Activated CD8-positive, alpha-beta memory T cell treated with anti-CD3 and anti-CD28 coated beads for 48 hours (primary cell): ENCODE measurements at places on chromosomes 1 and 21.

DNA sequence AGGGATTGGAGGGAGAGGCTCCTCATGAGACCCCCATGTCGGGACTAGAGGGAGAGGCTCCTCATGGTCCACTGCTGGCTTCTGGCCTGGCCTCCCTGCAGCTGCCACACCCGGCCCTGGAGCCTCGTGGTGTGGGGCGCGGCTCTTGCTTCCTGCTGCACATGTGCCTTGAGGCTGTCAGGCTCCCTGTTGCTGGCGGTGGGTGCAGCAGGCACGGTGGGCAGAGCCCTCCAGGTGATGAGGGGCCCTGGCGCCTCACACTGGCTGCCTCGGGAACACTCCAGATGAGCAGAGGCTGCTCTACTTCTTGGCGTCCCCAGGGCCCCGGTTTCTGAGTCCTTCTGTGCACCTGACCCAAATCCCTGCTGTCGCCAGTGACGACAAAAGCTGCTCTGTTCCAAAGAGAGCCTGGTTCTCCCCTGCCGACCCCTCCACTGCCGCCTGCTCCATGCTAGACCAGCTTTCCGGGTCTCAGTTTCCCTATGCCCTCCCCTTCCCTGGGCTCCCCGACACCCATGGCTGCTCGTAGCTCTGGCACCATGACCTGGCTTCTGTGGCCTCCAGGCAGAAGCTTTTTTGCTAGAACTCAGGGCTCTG lies 9.7 kb upstream of the ATAD3B start:
- DNase-seq = no peak

GRCh38 chr1:224338150-224338838 lies 8.3 kb upstream of the NVL start:
- DNase-seq = no peak

DNA sequence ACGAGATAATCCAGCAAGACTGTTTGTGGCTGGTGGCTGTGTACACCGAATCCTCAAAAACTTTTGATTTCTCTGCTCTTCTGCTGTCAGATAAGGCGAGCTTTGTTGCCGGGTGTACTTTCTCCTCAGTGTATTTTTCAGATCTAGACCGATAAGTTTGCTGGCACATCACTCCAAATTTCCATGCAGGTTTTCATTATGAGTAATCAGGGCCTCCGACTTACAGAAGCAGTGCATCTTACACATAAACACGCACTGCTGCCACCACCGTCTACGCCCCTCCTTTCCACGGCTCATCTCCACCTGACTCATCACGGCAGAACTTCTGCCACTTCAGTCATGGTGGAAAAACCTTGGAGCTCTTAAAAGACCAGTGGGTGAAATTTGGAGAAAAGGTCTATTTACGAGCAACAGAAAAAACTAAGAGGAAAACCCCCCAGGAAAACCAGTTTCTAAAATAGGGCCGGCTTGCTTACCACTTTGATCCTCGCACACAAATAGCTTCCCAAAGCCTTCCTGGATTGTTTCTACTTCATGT lies 7.7 kb downstream of the ZBTB21 start:
- DNase-seq = peak; percentile 49

- no peak for DNase-seq
Measured at GRCh38 chr1:30788580-30789387, 31.2 kb upstream of the LAPTM5 start.

DNA sequence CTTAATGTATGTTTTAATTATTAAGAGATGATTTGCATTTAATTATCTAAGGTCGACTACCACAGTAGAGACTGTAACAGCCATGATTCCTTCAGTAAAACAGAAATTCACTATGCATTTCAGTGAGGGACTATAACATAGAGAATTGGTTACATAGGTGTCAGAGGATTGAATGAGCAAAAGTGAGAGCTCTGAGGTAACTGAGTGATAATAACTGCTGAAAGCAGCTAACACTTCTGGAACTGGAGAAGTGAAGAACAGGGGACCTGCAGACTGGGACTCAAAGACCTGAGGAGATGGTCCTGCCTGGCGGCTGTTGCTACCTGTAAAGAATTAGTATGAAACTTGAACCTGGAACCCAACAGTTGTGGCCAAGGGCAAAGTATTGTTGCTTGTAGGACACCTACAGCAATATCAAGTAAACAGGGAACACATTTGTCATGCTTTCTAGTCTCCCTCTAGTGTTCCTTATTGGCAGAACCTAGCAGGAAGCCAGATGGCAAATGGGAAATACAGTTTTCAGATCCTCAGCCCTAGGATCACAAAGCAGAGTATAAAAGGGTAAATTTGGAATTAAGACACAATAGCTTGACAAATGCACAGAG lies 110.6 kb downstream of the HS2ST1 start:
- DNase-seq = no peak

DNA sequence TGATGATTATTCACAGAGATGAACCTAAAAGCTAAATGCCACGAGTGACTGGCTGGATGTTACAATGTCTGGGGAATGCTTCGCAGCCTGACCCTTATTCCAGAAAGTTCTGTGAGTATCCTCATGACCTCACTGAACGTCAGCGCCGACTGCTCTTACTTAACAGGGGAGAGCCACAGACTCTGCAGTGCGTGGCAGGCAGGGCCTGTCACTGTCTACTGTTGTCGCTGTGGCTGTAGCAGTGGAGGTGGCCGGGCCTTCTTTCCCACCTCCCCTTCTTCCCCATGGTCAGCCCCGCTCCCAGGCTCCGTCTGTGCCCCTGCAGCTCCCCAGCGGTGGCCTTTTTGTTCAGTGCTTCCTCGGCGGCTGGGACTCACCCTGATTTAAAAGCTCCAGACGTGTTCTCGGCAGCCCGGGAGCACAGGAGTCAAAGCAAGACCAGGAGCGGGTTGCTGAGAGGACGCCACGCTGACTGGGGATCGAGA lies 52.2 kb upstream of the TARBP1 start:
- DNase-seq = no peak

GRCh38 chr1:109879881-109880525 lies 30.6 kb upstream of the CSF1 start:
- no peak for DNase-seq

DNA sequence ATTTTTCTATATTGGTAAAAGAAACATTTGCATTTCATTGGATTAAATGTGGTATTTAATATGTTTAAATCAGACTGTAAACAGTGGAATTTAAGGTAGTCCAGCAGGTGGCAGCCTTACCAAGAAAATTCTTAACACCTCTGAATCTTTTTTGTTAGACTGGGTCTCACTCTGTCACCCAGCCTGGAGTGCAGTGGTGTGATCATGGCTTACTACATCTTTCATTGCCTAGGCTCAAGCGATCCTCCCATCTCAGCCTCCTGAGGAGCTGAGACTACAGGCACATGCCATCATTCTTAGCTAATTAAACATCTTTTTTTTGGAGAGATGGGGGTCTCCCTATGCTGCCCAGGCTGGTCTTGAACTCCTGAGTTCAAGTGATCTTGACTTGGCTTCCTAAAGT lies 98.8 kb downstream of the RABGAP1L start:
- DNase-seq = no peak

DNA sequence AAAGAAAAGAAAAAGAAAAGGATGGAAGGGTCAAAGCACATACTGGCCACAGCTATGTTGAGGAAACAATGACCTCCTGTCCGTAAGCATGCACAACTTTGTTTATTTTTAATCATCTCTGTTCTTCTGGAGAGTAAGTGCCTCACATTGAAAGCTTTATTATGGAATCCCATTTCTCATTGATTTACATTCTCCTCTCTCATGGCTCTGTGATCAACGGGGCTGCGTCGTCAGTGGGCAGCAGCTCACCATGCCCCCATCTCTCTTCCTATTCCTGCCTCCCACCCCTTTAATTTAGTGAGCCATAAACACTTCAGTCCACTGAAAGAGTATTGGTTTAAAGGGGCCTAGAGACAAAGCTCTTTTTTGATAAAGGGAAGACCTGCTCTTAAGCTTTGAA lies 98.9 kb downstream of the KAZN start:
- no peak for DNase-seq

DNA sequence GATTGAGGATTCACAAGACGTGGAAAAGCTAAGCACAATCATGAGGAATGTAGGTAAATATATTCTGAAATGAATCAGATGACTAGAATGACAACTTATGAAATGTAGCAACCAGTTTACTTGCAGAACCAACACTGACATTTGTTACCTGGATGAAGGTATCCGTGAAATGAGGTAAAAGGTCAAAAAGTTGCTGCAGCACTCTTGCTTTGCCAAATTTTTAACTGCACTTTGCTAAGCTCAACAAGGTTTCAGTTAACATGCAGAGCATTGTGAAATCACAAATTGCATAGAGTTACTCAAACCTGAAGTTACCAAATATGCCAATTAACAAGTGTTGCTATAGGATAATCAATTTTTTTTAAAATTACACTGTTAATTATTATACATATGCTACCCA lies 1280.1 kb downstream of the KCNT2 start:
- DNase-seq = no peak

DNA sequence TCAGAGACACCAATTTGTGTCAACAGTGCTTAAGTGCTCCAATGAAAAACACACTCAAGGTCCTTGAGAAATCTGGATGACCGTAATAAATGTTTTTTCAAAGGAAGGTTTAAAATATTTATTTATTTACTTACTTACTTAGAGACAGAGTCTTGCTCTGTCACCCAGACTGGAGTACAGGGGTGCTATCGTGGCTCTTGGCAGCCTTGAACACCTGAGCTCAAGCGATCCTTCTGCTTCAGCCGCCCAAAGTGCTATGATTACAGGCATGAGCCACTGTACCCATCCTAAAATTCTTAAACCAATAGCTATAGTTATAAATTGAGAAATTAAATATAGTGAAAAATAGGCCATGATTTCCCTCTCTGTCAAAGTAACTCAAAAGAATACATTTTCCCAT lies 17.3 kb upstream of the ERICH3 start:
- DNase-seq = no peak

DNA sequence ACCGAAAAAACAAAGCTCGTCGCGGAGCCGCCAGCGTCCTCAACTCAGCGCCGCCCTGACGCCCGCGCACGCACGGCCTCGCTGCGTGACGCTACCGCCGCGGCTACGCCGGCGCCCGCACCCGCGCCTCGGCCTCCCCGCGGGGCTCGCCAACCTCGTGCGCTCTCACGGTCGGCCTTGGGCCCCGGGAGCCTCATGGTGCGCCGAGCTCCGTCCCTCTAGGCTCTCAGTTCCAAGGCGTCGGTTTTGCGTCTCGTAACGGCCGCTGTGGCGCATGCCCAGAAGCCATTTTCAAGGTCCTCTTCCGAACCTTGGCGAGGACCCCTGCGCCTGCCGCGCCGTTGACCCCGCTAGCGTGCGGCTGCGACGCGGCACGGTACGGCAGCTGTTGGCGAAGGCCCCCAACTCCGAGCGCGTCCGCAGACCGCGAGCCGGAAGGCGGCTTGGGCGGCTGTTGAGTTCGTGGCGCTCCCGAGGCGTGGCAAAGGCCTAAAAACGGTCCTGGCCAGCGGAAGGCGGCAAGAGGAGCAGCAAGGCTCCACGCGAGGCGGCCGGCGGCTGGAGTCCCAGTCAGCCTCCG lies at the start of gene HENMT1:
Gene HENMT1 (minus strand): TSS at position 64 of the 580 bp plus-strand sequence. CDS start 1,209 bp downstream, outside the sequence.
- DNase-seq = peak; percentile 56

DNA sequence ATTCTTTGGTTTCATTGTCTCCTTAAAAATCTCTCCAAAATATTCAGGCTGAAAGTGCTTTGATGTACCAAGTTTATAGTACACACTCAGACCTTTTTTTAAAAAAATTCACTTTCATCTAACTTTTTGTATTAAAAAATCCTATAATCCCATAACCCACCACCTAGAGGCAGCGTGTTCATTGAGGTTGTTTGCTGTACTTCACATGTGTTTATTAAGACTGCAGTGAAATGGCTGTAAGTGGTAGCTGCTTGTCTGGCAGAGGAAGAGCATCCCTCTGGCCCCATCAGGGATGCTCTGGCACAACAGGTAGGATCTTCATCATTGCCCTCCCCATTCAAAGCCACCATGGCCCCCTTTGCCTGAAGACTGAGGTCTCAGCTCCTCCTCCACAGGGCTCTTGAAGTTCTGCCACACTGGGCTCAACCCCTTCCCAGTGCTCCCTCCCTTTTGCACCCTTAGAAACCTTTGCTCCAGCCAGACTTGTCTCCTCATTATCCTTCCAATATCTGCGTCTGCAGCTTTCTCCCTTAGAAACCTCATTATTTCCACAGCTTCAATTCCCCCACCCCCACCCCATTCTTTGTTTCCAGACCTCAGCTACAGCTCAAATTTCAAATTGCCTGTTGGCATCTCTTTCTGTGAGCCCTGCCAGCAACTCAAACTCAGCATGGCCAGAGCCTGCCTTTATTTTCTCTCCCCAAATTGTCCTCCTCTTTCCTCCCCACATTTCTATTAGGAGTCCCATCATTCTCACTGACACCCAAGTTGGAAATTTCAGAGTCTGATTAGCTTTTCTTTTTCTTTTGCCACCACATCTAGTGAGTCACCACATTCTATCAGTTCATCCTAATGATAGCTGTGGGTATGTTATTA lies 369.6 kb upstream of the USP24 start:
- DNase-seq = no peak

DNA sequence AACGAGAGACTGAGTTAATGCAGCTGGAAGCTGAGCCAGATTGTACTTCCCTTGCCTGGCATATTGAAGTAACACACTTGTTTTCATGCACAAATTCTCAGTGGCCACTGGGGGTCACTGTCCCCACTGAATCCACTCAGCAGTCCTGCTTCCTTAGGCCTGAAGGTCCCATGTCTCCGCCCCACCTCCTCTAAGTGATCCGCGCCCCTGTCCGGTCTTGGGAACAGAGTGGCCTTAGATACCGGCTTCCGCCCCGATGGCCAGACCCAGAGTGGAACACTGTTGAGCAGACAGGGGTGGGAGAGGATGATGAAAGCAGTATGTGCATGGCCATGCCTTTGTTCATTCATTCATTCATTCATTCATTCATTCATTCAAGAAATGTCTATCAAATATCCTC lies 34.8 kb downstream of the CHAF1B start:
- no peak for DNase-seq

- DNase-seq = no peak
Measured at GRCh38 chr1:67635055-67635809, 49.8 kb upstream of the GADD45A start.

GRCh38 chr1:151825204-151825603 lies 6.4 kb downstream of the RORC start:
- DNase-seq = no peak

DNA sequence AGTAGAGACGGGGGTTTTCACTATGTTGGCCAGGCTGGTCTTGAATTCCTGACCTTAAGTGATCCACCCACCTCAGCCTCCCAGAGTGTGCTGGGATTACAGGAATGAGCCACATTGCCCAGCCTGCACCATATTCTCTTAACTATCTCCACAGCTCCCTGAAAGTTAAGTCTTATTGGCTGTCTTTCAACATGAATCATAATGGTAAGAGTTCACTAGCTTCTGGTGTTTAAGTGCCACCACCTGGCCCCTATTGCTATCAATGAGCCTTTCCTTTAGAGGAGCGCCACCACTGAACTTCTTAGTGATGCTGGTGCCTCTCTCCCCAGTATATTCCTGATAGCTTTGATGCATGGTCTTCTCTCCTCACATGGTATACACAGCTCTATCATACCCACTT lies 15.7 kb downstream of the ZFYVE9 start:
- DNase-seq = no peak

- no peak for DNase-seq
Measured at GRCh38 chr1:18943162-18943561, 13.3 kb downstream of the IFFO2 start.

- DNase-seq = no peak
Measured at GRCh38 chr1:228407106-228408040, 738 bp upstream of the TRIM11 start.

- DNase-seq = no peak
Measured at GRCh38 chr21:44533891-44534627, 5.9 kb downstream of the KRTAP10-1 start.
